ENCODE measurements at places on chromosomes 7 and 10. TPM values are rescaled to one million over a fixed set of nuclear protein-coding genes. Genes with fewer than 3 reads are reported as not detected.

DNA sequence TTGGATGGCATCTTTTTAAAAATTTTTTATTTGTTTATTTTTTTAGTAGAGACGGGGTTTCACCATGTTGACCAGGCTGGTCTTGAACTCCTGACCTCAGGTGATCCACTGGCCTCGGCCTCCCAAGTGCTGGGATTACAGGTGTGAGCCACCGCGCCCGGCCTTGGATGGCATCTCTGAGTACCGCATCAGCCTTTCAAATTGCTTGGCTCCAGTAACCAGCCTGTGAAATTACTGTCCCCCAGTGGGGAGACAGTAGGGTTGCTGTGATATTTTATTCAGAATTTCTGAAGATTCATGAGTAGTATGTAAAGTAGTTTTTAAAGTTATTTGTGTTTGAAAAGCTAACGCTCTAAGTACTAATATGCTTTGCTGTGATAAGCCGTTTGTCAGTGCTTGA is 1.2 kb downstream of the NUB1 start:
- peak overlapping the region; percentile 65 for H3K4me3 ChIP-seq
- H3K36me3 ChIP-seq = peaks cover 13% of the 10 kb centered on the region
- no peaks in the 10 kb centered on the region for H3K27me3 ChIP-seq
- H3K4me1 ChIP-seq = peaks cover 26% of the 10 kb centered on the region
- peak overlapping the region; percentile 77 for H3K27ac ChIP-seq

- no peak overlapping the region for H3K27ac ChIP-seq
- H3K36me3 ChIP-seq = no peaks in the 10 kb centered on the region
- H3K4me3 ChIP-seq = no peak overlapping the region
- no peak for DNase-seq
- H3K4me1 ChIP-seq = no peaks in the 10 kb centered on the region
Observed at GRCh38 chr10:60719721-60720120, 58.6 kb upstream of the CDK1 start.

The FGFR2 gene
- total RNA-seq = 0.15 TPM

DNA sequence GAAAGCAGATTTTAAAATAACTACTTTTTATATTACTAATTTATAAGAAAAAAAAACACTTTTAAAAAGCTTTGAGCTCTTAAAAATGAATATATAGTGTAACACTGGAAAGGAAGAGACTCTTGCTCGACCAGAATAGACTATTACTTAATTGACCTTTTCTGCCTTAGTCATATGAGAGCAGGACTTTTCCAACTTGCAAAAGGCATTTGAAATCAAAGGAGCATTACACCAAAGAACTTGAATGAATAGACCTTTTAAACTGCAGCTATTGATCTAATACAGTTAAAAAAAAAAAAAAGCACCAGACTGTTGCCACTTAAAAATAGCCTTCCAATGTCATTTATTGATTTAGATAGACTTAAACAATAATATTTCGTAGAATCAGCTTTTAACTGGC is 17.2 kb upstream of the SEMA3D start:
- no peak overlapping the region for H3K27ac ChIP-seq
- DNase-seq = no peak
- no peaks in the 10 kb centered on the region for H3K27me3 ChIP-seq
- H3K4me1 ChIP-seq = no peaks in the 10 kb centered on the region
- no peaks in the 10 kb centered on the region for H3K36me3 ChIP-seq
- no peak overlapping the region for H3K4me3 ChIP-seq

DNA sequence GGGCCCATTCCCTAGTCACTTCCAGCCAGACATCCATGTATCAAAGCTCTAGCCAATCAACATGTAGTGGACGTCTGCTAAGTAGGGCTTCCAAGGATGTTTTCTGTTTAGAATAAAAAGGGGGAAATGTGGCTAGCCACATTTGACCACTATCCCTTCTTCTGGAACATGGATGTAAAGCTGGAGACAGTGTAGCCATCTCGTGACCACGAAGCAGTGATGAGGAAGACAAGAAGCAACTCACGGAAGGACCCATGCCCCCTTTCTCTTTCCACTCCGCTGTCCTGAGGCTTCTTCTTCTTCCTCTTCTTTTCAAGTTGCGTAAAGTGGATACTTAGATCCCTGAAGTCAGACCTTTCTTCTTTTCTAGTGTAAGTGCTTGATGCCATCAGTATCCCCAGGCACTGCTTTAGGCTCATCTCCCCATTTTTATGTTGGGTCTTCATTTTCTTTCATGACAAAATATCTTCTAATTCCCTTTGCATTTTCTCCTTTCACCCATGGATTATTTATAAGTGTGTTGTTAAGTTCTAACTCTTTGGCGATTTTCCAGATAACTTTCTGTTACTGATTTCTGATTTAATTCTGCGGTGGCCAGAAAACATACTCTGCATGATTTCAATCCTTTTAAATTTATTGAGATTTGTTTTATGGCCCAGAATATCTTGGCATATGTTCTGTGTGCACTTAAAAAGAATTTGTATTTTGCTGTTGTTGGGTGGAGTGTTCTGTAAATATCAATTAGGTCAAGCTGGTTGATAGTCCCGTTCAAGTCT is 594.5 kb downstream of the SDK1 start:
- no peaks in the 10 kb centered on the region for H3K4me1 ChIP-seq
- H3K27ac ChIP-seq = no peak overlapping the region
- H3K27me3 ChIP-seq = no peaks in the 10 kb centered on the region
- no peaks in the 10 kb centered on the region for H3K36me3 ChIP-seq
- no peak overlapping the region for H3K4me3 ChIP-seq

- no peaks in the 10 kb centered on the region for H3K36me3 ChIP-seq
- no peaks in the 10 kb centered on the region for H3K27me3 ChIP-seq
- H3K4me1 ChIP-seq = no peaks in the 10 kb centered on the region
- H3K4me3 ChIP-seq = no peak overlapping the region
- no peak overlapping the region for H3K27ac ChIP-seq
- DNase-seq = no peak
Observed at GRCh38 chr7:68783684-68784083, 814.6 kb upstream of the AUTS2 start.
